ENCODE measurements at places on chromosomes 13 and 19.
A peak's percentile ranks its signal among the peaks of the same experiment; 100 is the strongest.

DNA sequence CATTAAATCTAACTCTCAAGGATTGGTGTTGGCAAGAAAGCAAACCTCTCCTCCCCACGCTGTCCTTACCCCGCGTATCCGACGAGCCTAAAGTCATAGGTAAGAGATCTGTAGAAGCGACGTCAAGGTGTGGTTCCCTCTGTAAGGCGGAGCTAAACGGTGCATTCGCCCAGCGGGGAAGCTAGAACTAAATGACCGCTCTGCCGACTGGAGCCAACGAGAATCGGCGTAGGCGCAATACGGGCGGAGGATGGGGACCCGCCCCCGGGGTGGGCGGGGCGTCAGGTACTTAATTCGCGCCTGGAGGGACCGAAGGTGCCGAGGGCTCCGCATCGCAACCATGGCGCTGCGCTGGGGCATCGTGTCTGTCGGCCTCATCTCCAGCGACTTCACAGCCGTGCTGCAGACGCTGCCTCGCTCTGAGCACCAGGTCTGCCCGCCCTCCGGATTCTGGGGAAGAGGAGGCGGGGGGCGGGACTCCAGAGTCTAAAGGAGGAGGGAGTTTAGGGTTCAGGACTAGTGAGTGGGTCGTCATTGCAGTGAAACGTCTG, at the start of gene DHDH:
Gene DHDH (plus strand): TSS at position 318 of the 551 bp plus-strand sequence. CDS start 23 bp downstream, at position 341.
- DNase-seq: peak; percentile 41

DNA sequence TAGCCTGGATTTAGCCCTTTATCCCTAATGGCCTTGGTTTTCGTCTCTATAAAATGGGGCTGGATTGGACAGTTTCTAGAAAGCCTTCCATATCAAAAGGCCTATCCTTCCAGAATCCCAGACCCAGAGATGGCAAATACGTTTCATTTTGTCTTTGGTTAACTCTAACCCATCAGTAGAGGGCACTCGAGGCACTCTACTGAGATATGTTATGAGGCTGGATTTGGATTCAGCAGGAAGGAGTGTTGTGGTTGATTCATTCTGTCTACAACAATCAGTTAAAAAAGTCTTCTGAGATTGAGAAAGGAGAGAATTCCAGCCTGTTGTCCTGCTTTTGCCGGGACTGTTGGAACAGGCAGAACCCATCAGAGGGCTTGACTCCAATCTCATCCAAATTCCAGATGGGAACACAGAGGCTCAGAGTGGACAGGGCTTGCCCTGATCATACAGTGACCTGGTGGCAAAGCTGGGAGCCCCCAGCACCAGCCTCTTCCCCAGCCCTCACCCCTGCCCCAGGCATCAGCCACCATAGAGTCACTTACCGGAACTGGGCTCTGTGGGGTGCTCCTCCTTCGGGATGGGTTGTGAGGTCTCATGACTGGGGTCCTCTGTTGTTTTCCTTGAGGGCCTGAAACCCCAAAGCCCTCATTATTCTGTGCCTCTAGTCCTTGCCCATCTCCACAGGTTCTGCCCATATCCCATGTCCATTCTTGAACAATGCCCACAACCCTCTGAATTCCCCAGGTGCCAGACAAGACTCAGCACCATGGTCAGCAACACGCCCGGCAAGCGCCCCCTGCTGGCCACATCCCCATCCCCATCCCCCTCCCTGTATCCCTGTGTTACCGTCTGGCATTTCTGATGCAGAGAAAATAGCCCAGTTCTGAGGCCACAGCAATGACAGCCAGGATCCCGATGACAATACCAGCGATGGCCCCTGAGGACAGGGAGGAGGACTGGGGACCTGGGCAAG, 12.3 kb upstream of the ZNF180 start:
- no peak for DNase-seq

DNA sequence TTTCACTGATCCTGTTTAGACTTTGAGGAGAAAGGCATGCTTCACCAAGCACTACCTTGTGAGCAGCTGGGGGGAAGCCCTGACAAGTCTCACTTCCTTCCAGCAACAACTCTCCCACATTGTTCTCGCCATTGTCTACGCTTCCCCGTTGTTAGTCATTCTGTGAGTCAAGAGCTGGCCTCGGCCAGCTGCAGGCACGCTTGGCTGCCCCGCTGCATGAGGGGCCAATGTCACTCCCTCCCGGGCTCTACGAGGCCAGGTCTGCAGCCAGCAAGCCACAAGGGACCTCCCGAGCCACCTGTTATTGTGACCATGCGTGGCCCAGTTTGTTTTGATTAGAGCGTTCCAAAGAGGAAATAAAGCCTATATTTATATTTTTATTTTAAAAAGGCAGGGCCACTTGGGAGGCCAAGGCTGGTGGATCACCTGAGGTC, 220.9 kb downstream of the FOXO1 start:
- DNase-seq: no peak

DNA sequence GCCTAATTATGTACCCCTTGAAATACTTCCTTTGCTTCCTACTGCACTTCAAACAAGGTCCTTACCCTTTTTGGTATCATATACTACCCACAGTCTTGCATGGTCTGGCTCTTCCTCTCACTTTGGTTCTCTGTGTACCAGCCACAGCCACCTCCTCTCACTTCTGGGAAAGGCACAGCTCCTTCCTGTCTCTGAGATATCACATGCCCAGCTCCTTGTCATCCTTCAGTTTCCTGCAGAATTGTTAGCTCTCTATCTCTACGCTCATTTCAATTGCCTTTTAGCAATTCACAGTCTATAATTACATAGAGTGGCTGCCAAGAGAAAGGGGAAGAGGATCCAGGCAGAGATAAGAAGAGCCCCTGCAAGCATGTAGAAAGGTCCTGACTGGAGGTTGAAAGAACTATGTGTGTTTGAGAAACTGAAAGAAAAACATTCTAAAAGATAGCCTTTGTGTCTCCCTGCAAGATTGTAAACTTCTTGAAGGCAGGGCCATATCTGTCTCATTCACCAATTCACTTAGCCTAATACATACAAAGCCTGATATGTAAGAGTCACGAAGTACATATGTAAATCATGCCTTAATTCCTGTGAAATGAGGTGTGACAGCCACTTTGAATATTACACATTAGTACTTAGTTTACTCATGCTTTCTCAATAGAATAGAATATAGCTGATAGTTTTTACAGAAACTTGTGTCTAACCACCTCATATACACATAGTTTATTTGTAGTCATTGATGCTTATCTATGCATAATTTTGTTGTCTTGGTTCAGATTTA, 933.1 kb downstream of the DIAPH3 start:
- no peak for DNase-seq

DNA sequence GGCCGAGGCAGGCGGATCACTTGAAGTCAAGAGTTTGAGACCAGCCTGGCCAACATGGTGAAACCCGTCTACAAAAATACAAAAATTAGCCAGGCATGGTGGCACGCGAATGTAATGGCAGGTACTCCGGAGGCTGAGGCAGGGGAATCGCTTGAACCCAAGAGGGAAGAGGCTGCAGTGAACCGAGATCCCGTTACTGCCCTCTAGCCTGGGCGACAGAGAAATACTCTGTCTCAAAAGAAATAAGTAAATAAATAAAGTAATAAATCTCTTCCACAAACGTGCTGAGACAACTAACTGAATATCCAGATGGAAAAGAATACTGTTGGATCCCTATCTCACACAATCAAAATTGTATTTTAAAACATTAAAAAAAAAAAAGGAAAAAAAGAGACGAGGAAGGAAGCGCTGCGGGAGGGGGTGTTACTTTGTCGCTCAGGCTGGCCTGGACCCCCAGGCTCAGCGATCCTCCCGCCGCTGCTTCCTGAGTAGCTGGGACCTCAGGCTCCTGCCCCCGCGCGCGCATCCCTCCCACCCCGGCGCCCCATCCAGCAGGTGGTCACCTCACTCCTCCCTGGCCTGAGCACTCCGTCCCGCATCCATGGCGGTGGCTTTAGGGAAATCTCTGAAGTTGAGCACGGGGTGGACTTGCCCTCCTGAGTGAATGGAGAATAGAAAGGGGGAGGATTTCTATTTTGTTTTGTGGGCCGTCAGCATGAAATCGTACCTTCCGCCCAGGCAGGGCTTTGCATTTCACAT, 628 bp upstream of the ZNF813 start:
- no peak for DNase-seq

GRCh38 chr13:44331912-44332851, 41.4 kb upstream of the SERP2 start:
- peak; percentile 44 for DNase-seq

GRCh38 chr13:97879646-97880310, 73.7 kb upstream of the IPO5 start:
- no peak for DNase-seq

GRCh38 chr13:51688937-51689662, 104.8 kb downstream of the WDFY2 start:
- DNase-seq: no peak

- DNase-seq: no peak
Measured at GRCh38 chr13:106883976-106884375, 316.0 kb upstream of the ARGLU1 start.

DNA sequence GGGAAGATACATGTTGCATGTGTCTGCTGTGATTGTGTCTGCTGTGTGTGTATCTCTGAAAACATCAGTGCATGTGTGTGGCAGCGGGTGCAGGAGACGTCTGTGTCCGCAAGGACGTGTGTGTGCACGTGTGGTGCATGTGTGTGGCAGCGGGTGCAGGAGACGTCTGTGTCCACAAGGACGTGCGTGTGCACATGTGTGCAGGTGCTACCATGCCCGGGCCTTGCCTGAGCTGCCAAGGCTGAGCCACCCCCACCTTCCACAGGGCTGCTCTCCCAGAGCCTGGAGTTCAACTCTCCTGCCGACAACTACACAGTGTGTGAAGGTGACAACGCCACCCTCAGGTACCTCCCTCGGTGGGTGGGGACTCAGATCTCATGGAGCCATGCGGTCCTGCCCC, 10.4 kb downstream of the IGLON5 start:
- no peak for DNase-seq

GRCh38 chr13:92362717-92363116, 863.9 kb upstream of the GPC6 start:
- DNase-seq: no peak

GRCh38 chr13:89432997-89433396, 1761.8 kb downstream of the SLITRK5 start:
- no peak for DNase-seq

DNA sequence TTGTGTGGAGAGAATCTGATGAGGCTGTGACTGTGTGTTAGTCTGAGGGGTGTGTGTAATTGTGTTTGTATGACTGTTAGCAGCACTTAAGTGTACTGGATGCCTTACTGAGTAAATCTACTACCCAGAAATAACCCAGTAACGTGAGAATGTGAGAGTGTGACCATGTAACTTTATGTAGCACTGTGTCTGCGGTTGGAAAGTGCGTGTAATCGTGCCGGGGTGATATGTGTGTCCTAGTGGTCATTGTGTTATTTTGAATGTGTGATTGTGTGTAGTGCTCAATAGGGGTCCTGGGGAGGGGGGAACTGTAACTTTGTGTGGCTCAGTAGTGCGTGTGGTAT, 550 bp downstream of the ZNF383 start:
- no peak for DNase-seq

DNA sequence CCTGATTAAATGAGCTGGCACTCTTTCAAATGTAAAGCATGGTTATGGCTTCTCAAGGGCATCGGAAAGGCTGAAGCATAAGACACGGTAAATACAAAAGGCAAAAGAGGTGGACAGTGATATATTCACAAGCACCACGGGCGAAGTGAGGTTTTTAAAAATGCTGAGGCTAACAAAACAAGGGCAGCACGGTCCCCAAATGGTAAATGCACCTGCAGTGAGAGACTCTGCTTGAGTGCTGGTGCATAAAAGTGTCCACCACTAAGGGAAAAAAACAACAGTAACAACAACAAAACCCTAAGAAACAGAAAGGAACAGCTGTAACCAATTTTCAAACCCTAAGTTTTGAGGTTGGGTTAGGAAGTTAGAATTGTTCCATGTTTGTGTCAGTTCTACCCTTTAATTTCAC, 234.9 kb downstream of the PCDH9 start:
- no peak for DNase-seq

- no peak for DNase-seq
Measured at GRCh38 chr19:16541526-16542044, 652 bp downstream of the CHERP start.

GRCh38 chr13:98324105-98324504, 147.0 kb upstream of the RNF113B start:
- no peak for DNase-seq

DNA sequence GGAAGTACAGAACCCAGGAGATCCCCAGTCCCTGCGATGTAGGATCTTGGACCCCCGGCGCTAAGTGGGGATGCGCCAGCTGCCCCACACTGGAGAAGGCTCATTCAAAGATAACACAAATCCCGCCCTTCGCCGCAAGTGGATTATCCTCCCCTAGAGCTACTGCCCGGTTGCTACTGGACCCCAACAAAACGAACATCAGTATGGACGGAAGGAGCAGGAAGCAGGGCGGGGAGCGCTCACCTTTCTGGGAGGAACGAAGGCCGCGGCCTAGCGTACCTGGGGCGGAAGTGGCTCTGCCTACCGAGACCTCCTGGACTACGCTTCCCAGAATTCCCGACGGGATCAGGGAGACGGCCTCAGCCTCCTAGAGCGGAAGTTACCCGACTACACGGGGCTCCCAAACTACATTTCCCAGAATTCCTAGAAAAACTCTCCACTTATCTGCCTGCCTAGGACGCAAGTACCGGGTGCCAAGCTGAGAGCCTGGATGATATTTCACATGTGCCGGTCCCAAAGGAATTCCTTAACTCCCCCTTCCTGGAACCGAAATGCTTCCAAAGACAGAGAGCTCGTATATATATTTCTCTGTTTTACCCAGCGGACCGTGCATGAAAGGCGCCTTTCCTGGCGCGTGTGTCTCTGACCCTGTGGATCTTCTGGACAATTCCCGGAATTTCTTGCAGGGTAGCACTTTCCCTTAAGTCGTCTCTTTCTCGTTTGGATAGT, at the start of gene ZNF112:
Gene ZNF112 (minus strand): TSS at position 298 of the 729 bp plus-strand sequence. CDS start 16,141 bp downstream, outside the sequence.
- DNase-seq: peak; percentile 91

GRCh38 chr19:56547535-56547934, 8.8 kb downstream of the ZFP28 start:
- DNase-seq: no peak

GRCh38 chr13:106570299-106570852, 2.4 kb upstream of the ARGLU1 start:
- no peak for DNase-seq

DNA sequence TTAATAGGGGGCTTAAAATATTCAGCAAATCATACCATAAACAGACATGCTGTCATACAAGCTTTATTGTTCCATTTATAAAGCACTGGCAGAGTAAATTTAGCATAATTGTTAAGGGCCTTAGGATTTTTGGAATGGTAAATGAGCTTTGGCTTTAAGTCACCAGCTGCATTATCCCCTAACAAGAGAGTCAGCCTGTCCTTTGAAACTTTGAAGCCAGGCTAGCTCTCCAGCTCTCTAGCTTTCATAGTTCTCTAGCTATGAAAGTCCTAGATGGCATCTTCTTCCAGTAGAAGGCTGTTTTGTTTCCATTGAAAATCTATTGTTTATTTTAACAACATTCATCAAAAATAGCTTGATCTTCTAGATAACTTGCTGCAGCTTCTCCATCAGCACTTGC, 420.8 kb upstream of the GPC6 start:
- no peak for DNase-seq
